ENCODE measurements at places on chromosomes 3 and 15. TPM values are rescaled to one million over a fixed set of nuclear protein-coding genes. Genes with fewer than 3 reads are reported as not detected.

DNA sequence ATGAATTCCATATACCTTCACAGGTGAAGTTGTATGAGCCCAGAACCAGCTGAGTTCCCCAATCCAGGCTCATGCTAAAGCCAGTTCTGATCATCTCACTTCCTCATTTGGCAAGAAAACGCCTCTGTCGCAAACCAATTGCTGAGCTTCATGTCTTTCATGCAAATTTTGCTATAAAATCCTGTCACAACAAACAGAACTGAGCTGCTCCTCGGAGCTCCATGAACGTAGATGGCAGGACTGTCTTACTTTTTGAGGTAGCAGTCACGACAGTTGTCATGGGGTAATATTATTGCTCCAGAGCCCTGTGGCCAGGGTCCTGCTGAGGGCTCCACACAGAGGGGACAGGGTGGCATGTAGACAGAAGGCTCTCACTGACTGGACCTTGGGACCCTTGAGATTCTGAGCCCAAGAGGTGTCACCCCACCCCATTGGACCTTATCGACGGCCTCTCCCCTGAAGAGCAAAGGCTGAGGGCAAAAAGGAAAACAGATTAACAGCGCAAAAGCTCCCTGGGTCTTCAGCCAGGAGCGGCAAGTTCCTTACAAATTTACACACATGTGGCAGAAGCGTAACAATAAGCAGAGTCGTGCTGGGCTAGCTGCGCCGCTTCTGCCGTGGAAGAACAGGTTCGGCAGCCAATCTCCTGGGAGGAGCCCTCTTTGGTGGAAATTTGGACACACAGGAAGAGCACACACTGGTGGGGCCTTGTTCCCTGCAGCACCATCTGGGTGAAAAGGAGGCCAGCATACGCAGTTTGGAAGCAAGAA, 249.2 kb downstream of the OPA1 start:
- H3K27me3 ChIP-seq: peaks cover 35% of the 10 kb centered on the region
- no peak overlapping the region for H3K4me3 ChIP-seq
- no peak overlapping the region for H3K27ac ChIP-seq
- DNase-seq: no peak
- no peaks in the 10 kb centered on the region for H3K36me3 ChIP-seq

GRCh38 chr3:36548712-36549111, 168.4 kb downstream of the STAC start:
- DNase-seq: no peak
- no peaks in the 10 kb centered on the region for H3K36me3 ChIP-seq
- no peak overlapping the region for H3K4me3 ChIP-seq
- no peak overlapping the region for H3K27ac ChIP-seq
- H3K27me3 ChIP-seq: no peaks in the 10 kb centered on the region

The SAXO2 gene
- total RNA-seq: 14.3 TPM

The TF gene
- 0.45 TPM for total RNA-seq
